ENCODE measurements at places on chromosomes 11 and 22. TPM values are rescaled to one million over a fixed set of nuclear protein-coding genes. Genes with fewer than 3 reads are reported as not detected.

ARVCF gene
- total RNA-seq: 12.9 TPM

OR52N4 gene
- total RNA-seq: not detected

ACR gene
- not detected for total RNA-seq

TRIM49 gene
- total RNA-seq: not detected

CRYBA4 gene
- not detected for total RNA-seq

SCYL1 gene
- total RNA-seq: 76.8 TPM

All from fibroblast of the aortic adventitia (primary cell).